ENCODE measurements at places on chromosomes 2 and 18.

DNA sequence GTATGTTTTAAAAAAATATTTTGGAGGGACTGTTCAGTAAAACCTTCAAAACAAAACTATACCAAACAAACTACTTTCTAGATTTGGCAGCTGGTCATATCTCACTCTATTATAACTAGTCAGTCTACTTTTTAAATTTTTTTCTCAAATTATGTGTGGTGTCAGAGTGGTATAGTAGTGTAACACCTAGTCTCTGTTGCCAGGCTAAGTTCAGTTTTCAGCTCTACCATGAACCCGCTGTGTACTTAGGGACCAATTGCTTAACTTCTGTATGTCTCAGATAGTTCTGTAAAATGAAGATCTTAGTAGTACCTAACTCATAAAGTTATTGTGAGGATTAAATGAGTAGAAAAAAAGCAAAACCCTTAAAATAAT lies 54.3 kb downstream of the GPD2 start:
- DNase-seq = no peak

DNA sequence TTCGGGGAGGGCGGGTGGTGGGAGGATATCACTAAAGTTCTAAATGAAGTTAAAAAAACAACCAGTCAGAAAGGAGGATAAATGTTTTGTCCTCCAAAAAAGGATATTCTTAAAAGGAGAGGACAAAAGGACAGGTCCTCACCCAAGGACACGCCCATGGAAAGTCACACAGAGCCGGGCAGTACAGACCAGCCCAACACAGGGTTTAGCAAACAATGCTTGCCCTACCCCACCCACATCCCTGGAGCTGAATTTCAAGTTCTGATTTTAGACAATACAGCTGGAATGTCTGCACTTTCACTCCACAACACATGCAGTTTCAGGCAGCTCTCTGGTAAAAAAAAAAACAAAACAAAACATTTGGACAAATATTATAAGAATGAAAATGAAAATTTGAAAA lies 67.9 kb downstream of the SLC9A4 start:
- no peak for DNase-seq

DNA sequence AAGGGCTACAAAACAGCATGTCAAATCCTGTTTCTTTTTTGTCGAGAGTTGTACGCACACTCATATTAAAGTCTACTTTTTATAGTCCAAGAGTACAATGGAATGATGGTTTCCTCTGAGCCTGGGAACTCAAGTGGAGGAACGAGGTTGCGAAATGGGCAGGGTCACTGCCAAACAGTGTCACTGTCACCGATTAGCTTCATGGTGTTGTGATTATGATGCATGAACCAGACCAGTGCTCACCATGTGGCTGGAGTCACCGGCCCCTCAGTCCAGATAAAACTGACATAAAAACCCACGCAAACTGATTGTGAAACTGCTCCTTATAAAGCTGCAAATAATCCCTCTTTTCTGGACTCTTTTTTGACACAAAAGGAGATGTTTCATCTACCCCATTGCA lies 122.0 kb downstream of the COPS8 start:
- DNase-seq = no peak

DNA sequence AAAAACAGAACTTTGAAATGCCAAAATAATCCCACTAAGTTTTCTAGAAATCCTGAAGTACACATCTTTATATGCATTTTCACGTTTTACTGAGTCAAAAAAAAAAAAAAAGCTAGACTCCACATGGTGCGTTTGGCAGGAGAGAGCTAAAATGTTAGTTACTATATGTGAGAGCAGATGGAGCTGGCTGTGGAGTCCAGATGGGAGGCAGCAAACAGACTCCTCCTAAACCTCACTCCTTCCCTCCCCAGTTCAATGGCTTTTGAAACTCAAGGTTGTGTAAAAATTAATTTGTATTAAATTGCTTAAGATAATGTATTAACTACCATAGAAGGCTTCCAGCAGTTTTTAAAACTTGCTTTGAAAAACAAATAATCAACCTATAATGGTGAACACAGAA lies 248.8 kb downstream of the AGPS start:
- DNase-seq = no peak

DNA sequence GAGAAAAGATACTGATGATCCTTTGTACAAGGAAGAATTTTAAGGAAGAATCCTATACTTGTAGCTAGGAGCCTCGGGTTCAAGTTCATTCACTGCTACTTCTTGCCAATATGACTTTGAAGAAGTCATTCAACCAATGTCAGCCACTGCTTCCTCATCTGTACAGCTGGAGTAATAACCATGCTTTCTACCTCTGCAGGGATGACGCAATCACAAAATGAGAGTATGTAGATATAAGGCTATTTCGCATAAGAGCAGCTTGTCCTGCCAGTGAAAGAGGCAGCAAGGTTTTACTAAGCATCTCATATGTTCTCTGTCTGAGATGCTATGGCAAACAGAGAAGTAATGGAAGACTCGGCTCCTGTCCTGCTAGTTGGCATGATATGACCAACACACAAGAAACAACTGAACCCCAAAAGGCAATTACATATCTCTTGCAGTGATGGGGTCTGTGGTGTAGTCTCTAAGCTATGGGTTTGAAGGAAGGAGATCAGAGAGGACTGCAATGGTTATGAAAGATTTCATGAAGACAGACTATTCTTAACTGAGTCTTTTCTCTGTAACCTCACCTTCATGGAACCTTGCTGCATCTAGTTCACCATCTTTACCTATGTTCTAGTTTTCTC lies 9.2 kb downstream of the AAK1 start:
- no peak for DNase-seq

GRCh38 chr2:200225951-200226350 lies 80.5 kb upstream of the SPATS2L start:
- no peak for DNase-seq

- no peak for DNase-seq
These were observed 12.6 kb downstream of the FAM124B start for GRCh38 chr2:224389317-224389716.

DNA sequence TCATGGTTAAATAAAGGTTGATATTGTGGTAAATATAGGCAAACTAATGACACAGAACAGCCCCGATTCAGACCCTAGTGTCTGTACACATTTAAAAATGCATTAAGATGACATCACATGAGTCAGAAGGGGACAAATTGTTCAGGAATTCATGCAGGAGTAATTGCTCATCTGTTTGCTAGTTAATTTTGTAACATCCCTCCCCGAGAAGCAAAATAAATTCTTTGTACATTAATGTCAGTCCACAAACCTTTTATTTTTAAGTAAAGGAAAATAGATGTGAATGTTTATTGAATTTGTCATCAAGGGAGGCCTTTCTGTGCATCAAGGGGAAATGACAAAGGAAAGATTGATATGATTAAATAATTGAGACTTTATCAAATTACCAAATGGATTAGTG lies 69.9 kb downstream of the SH3BP4 start:
- no peak for DNase-seq

DNA sequence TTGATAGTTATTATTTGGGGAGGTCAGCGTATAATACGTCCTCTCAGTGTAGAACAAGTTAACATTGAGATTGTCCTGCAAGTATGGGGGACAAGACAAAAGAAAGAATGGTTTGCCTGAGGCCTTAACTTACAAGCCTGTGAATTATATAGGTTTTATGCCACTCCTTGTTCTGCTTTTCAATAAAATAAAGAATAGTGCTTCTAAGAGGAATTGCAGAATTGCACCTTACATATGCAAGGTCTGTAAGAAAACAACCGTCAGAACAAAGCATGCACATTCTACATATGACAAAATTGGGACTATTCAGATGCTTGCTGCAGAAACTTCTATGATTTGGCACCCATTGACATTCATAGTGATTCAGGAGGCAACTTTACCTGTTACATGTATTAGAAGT lies 785.0 kb downstream of the NR4A2 start:
- no peak for DNase-seq

DNA sequence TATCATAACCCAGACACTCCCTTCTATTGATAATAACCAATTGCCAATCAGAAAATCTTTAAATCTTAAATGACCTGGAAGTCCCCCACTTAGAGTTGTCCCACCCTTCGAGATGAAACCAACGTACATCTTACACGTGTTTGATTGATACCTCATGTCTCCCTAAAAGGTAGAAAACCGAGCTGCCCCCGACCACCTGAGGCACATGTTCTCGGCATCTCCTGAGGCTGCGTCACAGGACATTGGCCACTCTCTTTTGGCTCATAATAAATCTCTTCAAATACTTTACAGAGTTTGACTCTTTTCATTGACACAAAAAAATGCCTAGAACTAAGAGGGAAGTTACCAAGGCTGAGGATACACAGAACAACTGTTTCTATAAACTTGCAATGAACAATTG lies 190.0 kb downstream of the RTP5 start:
- DNase-seq = no peak

DNA sequence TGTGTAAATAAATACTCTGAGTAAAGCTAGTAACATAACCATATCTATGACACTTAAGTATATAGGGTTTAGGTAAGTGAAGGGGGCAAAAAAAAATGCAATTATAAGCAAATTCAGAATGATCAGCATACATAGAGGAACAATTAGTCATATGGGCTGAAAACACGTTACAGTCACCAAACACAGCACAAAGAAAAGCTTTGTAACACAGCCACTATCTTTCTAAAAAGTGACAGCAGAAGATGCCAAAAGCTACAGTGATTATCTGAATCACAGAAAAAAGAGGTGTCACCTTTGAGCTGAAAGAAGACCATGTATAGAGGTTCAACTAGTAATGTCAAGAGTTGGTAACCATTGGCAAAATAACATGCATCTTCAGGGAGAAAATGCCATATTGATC lies 115.5 kb downstream of the ERBB4 start:
- no peak for DNase-seq

DNA sequence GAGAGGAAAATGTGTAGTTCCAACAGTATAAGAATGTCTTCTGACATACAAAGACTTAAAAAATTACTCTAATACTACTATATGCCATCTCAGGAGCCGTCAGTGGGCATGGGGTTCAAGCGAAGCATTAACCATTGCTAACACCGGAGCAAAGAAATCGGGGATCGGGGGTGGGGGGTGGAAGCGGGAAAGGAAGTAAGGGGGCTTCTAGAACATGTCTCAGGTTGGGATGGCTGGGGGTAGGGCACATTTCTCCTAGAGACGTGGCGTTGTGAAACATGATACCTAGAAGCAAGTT lies 702 bp downstream of the LMAN1 start:
- no peak for DNase-seq

- no peak for DNase-seq
These were observed 370.9 kb upstream of the ZEB2 start for GRCh38 chr2:144890828-144891227.

DNA sequence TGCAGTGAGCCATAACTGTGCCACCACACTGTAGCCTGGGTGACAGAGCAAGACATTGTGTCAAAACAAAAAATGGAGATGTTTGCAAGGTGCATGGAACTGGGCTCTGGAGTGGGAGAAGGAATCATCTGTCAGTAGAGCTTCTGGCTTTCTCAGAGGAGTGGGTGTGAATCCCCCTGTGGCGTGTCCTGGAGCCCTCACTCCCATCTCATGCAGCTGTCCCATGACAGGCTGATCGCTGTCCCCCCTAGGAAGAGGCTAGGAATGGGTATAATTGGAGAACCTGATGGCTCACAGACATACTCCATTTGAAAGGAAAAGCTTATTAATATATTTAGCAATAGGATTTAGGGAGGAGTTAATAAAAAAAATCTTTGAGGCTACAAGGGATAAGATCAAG lies 125.8 kb upstream of the EPB41L3 start:
- no peak for DNase-seq

DNA sequence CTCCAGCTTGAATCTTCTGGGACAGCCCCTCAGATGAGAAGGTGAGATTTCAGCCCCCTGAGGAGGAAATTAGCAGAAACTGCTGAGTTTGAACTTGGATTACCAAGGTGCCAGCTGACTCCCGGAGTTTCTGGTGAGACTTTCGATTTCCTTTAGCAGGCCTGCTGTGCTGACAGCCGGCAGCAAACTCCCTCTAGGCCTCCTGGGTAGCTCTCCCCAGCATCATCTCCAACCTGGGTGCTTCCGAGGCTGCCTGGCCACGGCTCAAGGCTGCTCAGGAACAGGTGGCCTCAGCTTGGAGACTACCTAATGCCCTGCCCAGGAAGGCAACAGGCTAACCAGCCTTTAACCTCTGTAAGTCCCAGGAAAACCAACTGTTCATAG lies 16.5 kb downstream of the SDC1 start:
- DNase-seq = no peak

DNA sequence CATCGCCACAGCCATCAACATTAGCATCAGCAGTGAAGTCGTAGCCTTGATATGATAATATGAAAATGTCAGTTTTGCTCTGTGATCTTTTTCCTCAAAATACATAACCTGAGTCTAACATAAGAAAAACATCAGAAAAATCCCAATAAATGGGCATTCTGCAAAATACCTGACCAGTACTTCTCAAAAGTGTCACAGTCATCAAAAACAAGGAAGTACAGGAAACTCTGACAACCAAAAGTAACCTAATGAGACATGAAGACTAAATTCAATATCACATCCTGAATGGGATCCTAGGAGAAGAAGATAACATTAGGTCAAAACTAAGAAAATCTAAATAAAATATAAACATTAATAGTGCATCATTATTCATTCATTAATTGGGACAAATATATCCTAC lies 1731.0 kb downstream of the SUCLG1 start:
- no peak for DNase-seq

- DNase-seq = no peak
These were observed 46.8 kb upstream of the EML6 start for GRCh38 chr2:54676656-54677055.

DNA sequence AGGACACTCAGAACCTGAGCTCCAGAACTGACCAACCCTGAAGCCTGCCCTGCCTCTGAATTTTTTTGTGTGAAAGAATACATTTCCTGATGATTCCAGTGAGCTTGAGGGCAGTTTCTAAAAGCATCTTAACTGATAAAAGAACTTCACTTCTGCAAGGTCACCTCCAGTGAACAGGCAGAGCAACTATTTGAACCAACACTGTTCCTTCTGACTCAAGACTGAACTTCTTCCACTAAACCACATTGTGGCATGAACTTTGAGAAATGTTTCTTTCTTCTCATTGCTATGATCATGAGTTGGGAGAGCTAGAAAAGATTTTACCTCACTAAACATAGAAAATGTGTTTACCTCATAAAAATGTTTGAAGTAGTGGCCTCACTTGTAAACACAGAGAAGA lies 83.8 kb upstream of the SERTAD2 start:
- no peak for DNase-seq

GRCh38 chr2:152716805-152717227 lies 445 bp downstream of the PRPF40A start:
- no peak for DNase-seq

DNA sequence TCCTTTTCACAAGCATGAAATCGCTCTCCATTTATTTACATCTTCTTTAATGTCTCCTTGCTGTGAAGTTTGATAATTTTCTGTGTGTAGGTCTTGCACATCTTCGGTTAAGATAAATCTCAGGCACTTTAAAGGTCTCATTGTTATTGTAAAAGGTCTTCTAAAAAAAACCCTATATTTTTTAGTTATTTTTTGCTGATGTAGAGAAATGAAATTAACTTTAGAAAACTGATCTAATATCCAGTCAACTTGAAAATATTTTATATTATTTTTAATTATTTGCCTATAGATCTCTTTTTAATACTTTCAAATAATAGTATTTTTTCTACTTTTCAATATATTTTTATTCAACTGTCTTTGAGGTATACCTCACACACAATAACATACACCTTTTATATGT lies 169.4 kb downstream of the INSIG2 start:
- DNase-seq = no peak
